ENCODE measurements at places on chromosomes 1 and 21.

- no peak for DNase-seq
Observed at GRCh38 chr1:226631229-226632000, 82.9 kb downstream of the STUM start.

DNA sequence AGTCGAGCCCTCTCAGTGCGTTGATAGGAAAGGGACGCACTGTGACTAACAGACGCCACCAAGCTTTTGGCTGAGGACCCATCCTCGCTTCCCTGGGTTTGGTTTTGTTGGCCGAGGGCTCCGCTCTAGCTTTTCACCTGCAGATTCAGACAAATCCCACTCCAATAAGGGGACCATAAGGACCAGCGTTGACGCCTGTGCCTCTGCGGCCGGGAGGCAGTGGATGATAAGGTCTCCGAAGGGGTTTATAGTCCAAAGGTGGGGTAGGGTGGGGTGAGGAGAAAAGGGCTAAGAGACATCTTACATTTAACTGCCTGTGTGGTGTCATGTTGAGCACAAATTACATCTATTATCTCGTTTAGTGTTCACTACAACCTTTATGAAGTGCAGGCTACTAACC is 760 bp downstream of the PEX14 start:
- no peak for DNase-seq

- DNase-seq = no peak
Observed at GRCh38 chr1:230858918-230859729, 9.2 kb downstream of the C1orf198 start.

- DNase-seq = no peak
Observed at GRCh38 chr1:147664206-147664605, 6.1 kb downstream of the ACP6 start.

Measured in stimulated activated CD8-positive, alpha-beta memory T cell treated with anti-CD3 and anti-CD28 coated beads, Interleukin-2, amount 100 ng/mL, for 1 hour (primary cell).